ENCODE measurements at places on chromosomes 1 and 21.

- DNase-seq, result no peak
Measured at GRCh38 chr1:119467219-119467618, 39.8 kb upstream of the HSD3B1 start.

DNA sequence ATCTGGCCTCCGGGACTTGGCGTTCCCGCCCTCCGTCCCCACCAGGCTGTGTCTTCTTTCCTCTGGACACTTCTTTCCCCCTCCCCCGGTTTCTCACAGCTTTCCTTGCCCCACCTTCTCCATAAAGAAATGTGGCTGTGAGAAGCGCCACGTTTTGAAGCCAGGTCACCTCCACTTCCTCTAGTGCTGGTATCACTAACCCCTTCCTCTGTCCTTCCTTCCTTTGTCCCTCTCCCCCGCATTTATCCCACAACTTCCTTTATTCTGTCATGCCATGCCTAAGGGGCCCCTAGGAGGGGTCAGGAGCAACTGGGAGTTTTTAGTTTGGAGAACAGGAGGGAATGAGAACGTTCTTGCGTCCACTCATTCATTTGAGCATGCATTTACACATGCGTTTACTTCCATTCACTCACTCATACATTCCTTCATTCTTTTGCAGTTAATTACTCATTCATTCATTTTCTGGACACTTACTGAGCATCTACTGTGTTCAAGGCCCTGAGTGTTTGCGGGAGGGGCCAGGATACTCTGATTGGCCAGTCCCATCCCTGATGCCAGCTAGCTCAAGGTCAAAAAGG lies 5.0 kb upstream of the ACOT11 start:
- DNase-seq, result no peak

- no peak for DNase-seq
Measured at GRCh38 chr1:247209396-247209795, 37.6 kb upstream of the ZNF124 start.

DNA sequence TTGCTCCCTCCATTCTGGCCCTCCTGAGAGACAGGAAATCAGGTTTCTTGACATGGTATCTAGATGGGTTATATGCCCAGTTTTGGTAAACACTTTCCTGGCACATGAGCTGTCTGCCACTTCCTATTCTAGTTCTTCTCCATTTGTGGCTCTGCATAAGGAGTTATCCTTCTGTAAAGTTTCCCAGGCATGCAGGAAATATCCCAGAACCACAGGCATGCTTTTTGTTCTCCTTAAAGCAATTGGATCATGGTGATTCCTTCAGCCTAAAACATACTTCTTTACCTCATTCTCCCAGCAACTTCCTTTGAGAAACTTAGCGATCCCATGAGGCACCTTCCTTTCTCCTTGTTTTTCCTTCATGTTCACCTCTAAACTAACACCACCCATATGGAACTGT lies 199.8 kb downstream of the CRB1 start:
- DNase-seq, result no peak

- no peak for DNase-seq
Measured at GRCh38 chr1:173330149-173330951, 123.2 kb upstream of the TNFSF4 start.

Measured in NCI-H748 treated with DMSO at 0.1 percent for 48 hours (cell line).